HL-60 (cell line): ENCODE measurements at places on chromosomes 1 and 21.

- DNase-seq: no peak
Observed at GRCh38 chr1:226960944-226961765, 21.1 kb downstream of the COQ8A start.

DNA sequence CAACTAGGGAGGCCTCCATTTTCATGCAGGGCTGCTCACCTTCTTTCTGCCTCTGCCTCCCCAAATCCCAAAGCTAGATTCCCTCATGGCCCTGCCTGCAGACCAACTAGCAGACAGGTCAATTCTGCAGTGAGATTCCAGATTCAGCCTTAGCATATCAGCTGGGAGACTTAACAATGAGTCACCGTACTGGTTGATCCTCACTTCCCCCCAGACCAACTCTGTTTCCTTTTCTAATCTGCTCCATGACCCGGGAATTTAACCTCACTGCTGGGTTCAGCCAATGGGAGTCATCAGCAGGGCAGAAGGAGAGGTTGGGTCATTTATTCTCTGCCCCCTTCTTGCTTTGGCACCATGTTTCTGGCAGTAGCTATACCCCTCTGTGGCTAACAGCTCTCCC lies 140.6 kb upstream of the GRIK3 start:
- no peak for DNase-seq

- no peak for DNase-seq
Observed at GRCh38 chr1:31377364-31377863, 4.5 kb upstream of the FABP3 start.

DNA sequence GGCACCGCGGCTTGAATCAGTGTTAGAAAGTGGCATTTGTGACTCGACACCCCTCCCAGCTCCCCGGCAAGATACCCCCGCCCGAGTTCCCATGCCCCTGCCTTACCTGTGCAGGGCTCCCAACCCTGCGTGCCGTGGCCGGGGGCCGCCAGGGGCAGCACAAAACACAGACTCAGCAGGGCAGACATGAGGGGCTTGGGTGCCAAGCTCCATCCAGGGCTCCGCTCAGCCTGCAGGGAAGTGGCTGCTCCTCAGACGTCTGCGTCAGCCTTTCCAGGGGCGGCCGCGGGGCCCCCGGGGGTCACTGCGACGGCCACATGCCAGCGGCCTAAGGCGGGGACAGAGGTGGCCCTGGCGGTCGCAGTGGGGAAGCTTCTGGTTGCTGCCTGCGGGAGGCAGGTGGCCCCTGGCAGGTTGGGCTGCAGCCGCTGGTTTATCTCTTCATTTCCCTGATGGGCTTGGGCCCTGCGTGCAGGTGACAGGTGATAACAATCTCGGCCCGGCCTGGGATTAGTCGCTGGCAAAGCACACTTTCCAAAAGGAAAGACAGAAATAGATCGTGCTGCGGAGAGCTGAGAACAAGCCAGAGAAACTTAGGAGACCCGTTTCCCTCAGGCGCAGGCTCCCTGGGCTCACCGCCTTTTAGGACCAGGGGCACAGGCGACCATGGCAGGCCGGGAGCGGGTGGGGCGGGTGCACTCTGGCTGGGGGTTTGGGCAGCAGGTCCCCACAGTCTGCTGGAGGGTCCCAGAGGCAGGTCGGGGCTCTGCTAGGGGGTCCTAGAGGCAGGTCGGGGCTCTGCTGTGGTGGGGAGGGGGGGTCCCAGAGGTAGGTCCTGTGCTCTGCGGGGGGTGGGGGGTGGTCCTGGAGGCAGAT lies at the start of gene TSPEAR:
Gene TSPEAR (minus strand): TSS at position 246 of the 876 bp plus-strand sequence. CDS start 58 bp downstream, at position 188.
- DNase-seq: no peak

DNA sequence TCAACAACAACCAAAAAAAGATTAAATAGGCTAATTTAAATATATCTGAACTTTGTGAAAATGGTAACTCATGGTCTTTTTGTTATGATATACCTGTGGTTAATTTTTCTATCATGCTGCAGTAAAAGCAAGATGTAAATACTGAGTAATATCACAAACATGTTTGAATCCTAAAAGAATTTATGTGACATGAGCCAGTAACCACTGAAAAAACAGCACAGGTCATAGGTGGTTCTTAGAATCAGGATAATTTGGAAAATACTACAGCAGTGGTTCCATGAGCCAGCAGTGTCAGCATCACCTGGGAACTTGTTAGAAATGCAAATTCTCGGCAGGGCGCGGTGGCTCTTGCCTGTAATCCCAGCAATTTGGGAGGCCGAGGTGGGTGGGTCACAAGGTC lies 4.1 kb downstream of the ATP5IF1 start:
- DNase-seq: no peak

- DNase-seq: no peak
Observed at GRCh38 chr1:245434280-245434679, 279.5 kb downstream of the KIF26B start.

GRCh38 chr1:99650030-99650429 lies 4.1 kb downstream of the PALMD start:
- DNase-seq: no peak

DNA sequence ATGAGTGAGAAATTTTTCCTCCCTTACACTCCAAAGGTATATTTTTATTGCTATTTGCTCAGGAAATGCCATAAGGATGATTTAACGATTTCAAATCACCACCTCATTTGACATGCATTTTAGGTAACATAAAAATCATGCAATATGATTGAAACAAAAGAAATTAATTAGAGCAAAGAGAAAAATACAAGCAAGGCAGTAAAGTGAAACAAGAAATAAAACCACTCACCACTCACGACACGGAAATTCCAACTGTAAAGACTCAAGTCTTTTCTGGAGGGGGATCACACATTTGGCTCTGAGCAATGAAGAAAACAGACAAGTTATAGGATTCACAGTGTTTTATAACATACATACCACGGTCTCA lies 86.8 kb upstream of the ARHGAP29 start:
- no peak for DNase-seq

GRCh38 chr21:32364387-32364786 lies 28.4 kb downstream of the URB1 start:
- no peak for DNase-seq

DNA sequence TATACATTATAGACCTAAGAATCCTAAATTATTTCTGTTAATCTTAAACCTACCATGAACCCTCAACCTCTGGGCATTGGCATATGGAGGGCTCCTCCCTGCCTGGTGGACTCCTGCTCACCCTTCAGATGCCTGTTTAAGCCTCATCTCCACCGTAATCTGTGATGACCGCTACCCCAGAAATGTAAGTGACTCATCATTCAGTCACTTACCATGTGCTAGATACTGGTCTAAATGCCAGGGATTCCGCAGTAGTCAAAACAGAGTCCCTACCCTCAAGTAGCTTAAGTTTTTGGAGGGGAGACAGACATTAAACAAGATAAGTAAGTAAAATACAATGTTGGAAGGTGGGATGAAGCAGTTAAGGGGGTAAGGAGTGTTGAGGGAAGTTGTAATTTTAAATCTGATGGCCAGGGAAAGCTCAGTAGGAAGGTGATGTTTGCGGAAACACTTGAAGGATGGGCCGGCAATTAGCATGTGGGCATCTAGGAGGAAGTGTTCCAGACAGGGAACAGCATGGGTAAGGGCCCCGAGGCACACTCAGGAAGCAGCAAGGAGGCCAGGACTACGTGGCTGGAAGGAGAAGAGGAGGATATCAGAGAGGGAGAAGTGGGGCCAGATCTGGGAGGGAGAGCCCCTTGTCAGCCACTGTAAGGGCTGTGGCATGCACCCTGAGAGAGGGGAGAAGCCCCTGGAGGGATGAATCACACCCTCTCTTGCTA lies 141.7 kb upstream of the HOOK1 start:
- DNase-seq: no peak
